ENCODE measurements at places on chromosomes 2 and 18.

DNA sequence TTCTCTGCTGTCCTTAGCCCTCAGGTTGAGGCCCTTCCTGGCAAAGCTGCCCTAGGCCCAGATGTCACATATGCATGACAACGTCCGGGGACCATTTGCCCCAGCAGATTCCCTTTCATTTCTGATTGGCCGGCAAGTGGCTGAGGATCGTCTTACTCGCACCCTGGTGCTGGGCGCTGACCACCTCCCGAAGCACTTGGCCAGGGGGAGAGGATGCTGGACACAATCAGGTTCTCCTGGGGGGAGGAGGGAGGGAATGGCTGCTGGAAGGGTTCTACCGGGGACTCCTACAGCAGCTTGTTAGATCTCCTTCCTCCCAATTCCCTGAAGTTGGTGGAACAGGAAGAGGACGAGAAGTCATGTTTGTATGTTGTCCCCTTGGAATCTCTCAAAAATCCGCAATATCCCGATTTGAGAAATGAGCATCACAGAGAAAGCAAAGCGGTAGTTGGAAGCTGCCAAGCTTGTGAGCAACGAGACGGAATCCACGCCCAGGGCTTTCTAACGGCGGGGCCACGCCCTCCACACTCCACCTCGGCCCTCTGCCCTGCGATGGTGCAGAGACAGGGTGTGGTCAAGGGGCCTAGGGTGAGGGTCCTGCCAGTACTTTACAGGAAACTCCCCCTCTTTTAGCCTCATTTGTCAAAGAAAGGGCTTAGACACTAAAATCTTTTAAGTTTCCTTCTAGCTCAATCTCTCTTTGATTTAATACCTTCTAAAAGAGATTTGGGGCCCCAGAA, 61.8 kb upstream of the YWHAQ start:
- no peak for DNase-seq

DNA sequence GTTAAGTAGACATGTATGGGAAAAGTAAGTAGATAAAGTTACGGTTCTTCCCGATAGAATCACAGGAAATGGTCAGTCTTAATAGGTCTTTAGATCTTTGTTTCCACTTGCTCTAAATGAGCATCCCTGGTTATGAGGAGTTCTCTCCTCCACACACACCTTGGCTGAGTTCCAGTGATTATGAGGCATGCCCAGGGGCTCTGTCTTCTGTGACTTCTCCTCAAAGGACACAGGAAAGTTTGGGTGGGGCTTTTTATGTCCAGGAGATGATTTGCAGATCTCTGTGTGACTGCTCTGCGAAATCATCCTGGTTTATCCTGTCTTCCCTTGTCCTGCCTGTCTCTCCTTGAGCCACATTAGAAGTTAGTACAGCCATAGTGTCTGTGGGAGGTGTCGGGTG, 83.9 kb upstream of the EML6 start:
- DNase-seq: no peak

GRCh38 chr2:236075802-236076201, 92.4 kb downstream of the GBX2 start:
- DNase-seq: no peak

DNA sequence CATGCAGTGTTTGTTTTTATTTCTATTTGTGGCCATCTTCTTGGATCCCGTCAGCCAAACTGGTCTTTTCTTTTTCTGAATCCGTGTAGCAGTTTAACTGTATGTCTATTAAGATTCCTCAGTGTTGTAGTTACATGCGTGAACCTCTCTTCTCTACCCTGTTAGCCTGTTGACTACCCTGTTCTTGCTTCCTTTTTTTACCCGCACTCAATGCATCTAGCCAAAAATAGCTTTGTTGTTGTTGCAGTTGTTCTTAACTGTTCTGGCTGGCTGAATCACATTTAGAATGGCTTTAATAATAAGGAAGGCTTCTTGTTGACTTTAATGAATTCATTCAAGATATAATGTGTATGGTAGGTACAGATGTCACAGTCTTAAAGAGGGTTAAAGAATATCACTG, 137.1 kb downstream of the LCLAT1 start:
- DNase-seq: no peak

- DNase-seq: no peak
Observed at GRCh38 chr2:29033656-29034055, 40.7 kb downstream of the PCARE start.

- no peak for DNase-seq
Observed at GRCh38 chr2:98504381-98505109, 59.9 kb downstream of the INPP4A start.

GRCh38 chr2:42795841-42796301, 3.5 kb upstream of the HAAO start:
- DNase-seq: no peak

GRCh38 chr18:65983750-65984149, 232.9 kb downstream of the CDH7 start:
- DNase-seq: no peak

- DNase-seq: no peak
Observed at GRCh38 chr2:125512313-125512712, 1143.6 kb upstream of the GYPC start.

DNA sequence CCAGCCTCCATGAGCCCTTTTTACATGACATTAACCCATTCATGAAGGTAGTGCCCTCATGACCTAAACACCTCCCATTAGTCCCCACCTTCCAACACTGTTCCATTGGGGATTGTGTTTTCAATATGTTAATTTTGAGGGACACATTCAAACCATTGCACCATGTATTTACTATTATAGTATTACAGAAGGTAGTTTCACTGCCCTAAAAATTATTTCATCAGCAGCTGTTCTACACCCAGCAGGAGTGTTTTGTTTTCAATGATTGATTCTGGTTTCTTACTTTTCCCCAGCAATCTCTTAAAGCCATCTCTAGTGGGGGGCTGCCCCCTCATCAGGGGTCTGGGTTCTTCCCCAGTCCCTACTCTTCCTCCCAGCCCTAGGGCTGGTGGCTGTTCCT, 71.9 kb downstream of the CERS6 start:
- DNase-seq: no peak

GRCh38 chr2:134406311-134406710, 152.4 kb downstream of the MGAT5 start:
- DNase-seq: no peak

- DNase-seq: no peak
Observed at GRCh38 chr2:168895771-168896170, 5.3 kb upstream of the G6PC2 start.

DNA sequence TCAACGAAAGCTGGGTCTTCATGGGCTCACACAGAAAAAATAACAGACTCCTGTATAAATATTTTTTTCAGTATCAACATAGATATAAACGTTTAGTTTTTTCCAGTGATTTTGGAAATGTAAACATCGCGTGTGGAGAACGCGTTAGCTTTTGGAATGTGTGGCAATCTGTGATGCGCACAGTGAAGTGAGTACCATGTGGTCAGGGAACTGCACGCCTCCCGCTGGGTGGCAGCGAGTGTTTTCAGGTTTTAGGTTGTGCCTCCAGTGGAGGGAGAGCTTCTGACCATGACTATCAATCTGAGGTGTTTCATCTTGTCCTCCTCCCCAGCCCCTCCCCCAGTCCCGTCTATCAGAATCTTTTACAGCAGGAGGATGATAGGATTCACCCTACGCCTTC, 127.8 kb downstream of the ARHGAP28 start:
- no peak for DNase-seq
